Stimulated activated CD4-positive, alpha-beta T cell treated with anti-CD3 and anti-CD28 coated beads, Interleukin-1b, Interleukin-23, amount 100 ng/mL, for 1 hour (primary cell): ENCODE measurements at places on chromosomes 6 and 20.

DNA sequence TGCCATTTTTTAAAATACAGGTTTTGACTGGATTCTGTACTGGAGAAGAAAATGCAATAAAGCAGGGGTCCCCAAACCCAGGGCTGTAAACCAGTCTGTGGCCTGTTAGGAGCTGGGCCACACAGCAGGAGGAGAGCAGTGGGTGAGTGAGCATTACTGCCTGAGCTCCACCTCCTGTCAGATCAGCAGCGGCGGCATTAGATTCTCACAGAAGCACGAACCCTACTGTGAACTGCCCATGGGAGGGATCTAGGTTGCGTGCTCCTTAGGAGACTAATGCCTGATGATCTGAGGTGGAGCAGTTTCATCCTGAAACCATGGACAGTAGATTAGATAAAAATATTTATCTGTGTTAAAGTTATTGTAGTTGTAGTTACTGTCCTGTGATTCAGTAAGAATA, 21.1 kb upstream of the FBXO9 start:
- no peak for DNase-seq

GRCh38 chr20:53597521-53598120, 4.0 kb upstream of the ZNF217 start:
- DNase-seq, result no peak

GRCh38 chr6:158419339-158419909, 107.2 kb downstream of the TULP4 start:
- no peak for DNase-seq

GRCh38 chr20:52809003-52809402, 163.2 kb upstream of the TSHZ2 start:
- no peak for DNase-seq

- no peak for DNase-seq
Measured at GRCh38 chr20:38197217-38197616, 32.1 kb upstream of the TGM2 start.

DNA sequence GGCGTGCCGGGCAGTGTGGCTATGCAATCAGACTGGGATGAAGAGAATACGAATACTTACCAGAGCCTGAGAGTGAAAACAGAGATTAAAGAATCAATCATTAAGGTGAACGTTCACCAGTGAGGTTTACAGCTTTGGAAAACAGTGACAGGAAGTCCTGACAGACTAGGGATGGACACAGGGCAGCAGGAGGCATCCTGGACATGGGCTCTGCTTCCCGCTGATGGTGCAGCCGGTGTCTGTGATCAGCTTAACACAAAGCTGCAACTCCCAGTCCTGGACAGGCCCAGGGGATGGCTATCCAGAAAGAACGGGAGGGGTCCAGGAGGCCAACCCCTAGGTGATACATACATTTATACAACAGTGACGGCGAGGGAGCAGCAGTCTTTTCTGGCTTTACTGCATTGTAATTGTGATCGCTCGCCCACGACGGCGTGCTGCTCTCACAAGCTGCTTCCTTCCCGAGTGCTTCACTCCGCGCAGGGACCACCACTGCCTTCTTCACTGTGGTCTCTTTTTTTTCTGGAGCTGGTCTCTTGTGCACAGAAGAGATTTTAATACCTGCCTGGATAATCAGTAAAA, 20.7 kb downstream of the DIDO1 start:
- DNase-seq, result no peak

DNA sequence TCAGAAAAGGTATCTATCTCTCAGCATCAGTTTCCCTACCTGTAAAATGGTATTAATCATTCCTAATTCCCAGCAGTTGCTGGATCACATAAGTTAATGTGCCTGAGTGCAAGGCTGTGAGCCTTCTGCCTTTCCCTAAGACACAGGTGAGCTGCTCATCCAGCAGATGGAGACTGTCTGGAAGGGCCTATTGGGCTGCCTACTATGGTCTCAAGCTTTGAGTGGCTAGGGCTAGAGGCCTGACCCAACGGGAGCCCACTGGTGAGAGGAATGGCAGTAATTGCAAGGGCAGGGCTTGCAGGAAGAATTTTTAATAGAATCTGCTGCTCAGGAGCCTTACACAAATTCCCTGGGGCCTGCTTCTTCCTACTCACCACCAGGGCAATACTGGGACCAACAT, 4.3 kb downstream of the KHDC1 start:
- no peak for DNase-seq

DNA sequence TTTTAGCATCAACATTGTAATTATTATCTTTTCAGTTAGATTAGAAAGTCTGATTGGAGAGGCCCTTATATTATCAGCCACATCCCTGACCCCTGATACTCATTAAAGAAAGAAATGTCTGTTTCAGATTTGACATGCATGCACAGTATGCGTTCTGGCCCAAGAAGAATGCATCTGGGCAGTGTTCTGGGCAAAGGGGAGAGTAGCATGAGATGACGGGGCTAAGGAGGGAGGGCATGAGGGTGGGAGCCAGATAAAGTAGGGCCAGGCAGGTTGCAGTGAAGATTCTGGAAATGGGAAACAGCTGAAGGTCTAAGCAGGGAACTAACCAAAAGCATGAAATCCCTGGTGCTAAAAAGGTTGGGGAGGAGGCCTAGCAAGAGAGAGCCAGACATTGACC, 7.3 kb downstream of the SAYSD1 start:
- DNase-seq, result no peak

DNA sequence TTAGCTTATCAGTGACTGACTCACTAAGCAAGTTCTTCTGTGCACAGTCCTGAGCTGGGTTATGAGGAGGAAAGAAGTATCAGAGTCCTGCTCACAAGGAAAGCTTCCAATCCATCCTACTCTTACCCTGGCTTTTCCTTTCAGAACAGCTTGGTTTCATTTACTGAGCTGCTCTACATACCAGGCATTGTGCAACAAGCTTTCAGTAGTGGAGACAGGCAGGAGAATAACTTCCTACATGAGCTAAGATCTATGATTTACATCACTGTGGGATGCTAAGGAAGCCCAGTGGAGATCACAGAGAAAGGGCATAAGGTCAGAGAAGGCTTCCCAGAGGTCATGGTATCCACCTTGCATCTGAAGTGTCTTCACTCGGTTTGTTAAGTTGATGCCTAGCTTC, 144.5 kb downstream of the MAP3K7 start:
- no peak for DNase-seq

- no peak for DNase-seq
Measured at GRCh38 chr6:164665328-164665727, 644.1 kb downstream of the C6orf118 start.

- no peak for DNase-seq
Measured at GRCh38 chr6:164897523-164898235, 411.7 kb downstream of the C6orf118 start.

DNA sequence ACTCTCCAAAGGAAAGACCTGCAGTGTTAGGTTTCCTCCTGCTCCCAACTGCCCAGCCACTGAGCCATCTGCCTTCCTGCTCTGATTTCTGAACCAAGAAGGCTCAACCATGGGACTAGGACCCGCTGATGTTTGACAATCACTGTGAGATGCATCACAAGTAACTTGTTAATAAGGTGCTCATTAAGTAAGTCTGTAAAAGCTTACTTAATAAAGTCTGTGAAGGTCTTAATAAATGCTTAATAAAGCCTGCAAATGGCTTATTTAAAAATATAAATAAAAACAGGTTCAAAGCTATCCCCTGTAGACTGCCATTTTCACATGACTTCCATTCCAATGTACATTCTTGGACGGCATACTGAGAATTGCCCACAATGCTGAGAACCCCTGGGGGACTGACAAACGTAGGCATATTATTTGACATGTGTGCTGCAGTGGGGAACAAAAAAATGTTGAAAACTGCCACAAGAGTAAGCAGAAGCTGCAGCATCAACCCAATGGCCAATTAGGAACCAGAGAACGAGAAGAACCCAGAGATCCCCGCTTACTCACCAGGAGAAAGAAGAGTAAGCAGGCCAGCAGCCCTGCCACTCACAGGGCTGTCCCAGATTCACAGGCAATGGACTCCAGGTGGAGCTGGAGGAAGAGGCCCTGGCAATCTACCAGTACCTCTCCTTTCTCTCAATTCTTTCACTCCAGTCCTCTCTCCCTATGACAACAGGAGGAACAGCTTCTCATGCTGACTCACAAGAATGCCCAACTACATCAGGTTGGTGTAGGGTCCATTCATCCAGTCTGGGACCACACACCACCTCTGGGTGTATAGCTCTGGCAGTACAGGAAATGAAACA, 19.5 kb downstream of the KIF13A start:
- no peak for DNase-seq
